Psoas muscle (tissue), 8 donors: ENCODE measurements at places on chromosomes 4 and X. TPM values are rescaled to one million over a fixed set of nuclear protein-coding genes. Genes with fewer than 3 reads are reported as not detected.

- no peak overlapping the region for H3K4me3 ChIP-seq
- H3K27me3 ChIP-seq = no peaks in the 10 kb centered on the region
- no peak overlapping the region for H3K27ac ChIP-seq
- DNase-seq = no peak
- no peaks in the 10 kb centered on the region for H3K4me1 ChIP-seq
Measured at GRCh38 chrX:98432413-98432812, 1548.7 kb downstream of the RPA4 start.

GRCh38 chrX:77436271-77436670, 10.9 kb upstream of the FGF16 start:
- no peak overlapping the region for H3K27ac ChIP-seq
- DNase-seq = no peak
- peaks cover 7% of the 10 kb centered on the region for H3K27me3 ChIP-seq
- H3K36me3 ChIP-seq = no peaks in the 10 kb centered on the region

- no peaks in the 10 kb centered on the region for H3K36me3 ChIP-seq
- no peaks in the 10 kb centered on the region for H3K4me1 ChIP-seq
Measured at GRCh38 chrX:35439034-35439660, 359.0 kb upstream of the MAGEB16 start.

- no peak overlapping the region for H3K4me3 ChIP-seq
- H3K36me3 ChIP-seq = no peaks in the 10 kb centered on the region
- peaks cover 47% of the 10 kb centered on the region for H3K4me1 ChIP-seq
- no peaks in the 10 kb centered on the region for H3K27me3 ChIP-seq
- no peak for DNase-seq
Measured at GRCh38 chr4:139167774-139168444, 9.1 kb downstream of the ELF2 start.

The AMTN gene
- total RNA-seq = not detected
